ENCODE measurements at places on chromosomes 2 and 18. TPM values are rescaled to one million over a fixed set of nuclear protein-coding genes. Genes with fewer than 3 reads are reported as not detected.

GRCh38 chr2:207254591-207255464 is 89.1 kb upstream of the KLF7 start:
- no peak for DNase-seq

DNA sequence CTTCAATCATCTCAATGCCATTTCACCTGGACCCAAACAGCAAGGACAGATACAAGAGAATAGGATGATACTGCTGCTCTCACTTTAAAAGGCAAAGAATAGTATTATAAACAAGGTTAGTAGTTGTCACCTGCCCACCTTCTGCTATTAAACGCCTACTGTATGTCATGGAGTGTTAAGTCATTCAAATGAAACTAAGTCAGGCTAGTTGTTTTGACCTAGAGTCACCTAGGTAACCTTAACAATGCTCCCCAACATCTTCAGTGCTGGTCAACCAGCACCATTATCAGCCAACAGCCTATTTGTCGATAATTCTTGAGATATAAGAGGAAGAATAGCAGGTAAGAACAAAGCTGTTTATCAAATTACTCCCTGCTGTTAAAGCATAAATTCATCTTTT is 39.2 kb downstream of the TRIP12 start:
- DNase-seq = no peak

DNA sequence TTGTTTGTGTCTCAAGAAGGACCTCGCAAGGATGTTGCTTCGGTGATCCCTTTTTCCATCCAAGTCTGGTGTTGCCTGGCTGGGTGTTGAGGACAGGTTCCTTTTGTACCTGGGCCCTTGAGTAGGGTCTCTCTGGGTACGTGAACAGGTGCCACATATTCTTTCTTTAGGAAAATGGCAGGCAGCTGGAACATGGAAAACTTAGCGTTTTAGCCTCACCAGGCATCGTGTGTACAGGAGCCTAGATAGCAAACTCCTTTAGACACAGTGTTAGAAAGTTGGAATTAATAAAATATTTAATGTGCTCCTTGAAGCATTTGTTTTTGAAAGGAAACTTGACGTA is 54.3 kb upstream of the RBM44 start:
- no peak for DNase-seq

DNA sequence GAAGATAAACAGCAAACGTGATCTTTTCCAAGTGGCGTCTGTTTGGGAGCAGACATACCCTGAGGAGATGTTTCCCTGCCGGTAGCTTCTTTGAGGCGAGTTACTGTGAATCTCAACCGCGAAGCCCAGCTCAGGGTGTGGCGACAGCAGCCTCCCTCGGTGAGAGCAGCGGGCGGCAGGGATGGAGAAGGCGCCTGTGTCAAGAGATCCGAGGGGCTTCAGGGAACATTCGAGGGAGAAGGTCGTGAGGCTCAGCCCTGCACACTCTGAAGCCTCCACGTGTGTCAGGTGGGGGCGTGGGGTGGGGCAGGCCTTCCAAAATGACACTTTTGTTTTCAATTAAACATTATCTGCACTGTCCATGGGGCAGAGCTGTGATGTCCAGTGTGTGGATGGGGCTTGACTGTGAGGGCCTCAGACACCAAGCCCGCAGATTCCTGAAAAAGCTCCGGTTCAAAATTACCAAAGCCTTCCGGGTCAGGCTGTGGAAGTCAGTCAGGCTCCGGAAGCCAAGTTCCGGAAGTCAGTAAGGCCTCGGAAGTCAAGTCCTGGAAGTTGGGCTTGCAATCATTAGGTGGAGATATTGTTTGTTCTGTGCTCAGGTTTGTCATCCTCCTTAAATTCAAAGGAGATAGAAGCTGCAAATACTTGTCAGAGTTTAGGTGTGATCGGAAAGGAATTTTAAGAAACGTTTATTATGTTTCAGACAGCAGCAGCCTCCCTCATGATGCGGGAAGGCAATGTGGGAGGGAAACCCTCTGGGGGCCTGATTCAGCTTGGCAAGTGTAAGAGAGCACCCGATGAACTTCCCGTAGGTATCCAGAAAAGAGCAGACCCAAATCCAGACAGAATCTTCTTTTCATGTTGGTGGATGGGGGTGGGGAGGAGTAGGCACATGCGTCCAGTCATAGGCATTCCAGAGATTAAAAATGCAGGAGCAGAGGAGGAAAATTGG is 20.7 kb downstream of the SMIM21 start:
- DNase-seq = no peak

GPR55 gene
- 0.79 TPM for total RNA-seq

- DNase-seq = no peak
Observed at GRCh38 chr2:104856086-104856972, 2.4 kb downstream of the POU3F3 start.

ALPG gene
- total RNA-seq = not detected

DNA sequence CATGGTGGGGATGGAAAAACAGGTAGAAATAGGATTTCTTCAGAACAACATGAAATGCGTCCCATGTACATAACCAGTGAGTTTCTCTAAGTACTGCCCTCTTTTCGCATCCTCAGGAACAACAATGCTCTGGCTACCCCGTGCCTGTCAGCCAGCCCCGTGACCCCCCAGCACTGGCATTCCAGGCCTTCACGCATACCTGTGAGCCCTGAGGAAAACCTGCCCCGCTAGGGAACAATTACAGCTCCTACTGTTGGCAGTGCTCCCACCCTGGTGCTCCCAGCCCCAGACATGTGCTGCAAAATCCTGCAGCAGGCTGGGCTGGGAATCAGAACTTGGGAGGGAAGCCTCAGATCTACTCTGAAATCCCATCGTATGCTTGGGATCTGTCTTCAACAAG is 9.1 kb downstream of the SMAD7 start:
- DNase-seq = no peak

- DNase-seq = no peak
Observed at GRCh38 chr2:2575181-2575577, 244.1 kb upstream of the MYT1L start.

RGPD3 gene
- 2.1 TPM for total RNA-seq

DNA sequence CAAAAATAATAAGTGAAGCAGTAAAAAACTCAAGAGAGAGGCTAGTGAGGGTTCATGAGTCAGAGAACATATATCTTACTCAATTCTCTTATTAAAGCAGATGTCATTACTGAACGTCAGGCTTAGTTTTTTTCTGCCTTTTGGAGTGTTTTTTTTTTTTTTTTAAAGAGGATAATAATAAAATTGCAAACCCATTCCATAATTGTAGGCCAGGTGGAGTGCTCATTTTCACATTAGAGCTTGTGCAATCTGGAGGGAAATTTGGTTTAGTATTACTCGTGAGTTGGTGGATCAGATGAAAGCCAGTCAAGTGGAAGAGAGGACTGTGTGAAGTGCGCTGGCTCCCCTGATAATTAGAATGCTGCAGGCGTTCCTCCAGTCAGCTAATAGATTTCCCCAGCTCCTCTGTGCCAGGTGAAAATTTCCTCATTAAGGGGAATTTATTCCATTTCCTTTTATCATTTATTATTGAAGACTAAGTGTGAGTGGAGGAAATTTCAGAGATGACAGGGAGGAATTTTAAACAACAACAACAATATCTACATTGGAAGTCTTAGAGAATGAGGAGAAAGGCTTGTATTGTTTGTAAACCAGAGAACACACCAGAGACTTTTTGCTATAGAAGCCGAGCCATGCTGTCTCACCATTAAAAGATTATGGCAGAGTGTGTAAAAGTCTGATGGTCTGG is 74.6 kb downstream of the CPS1 start:
- DNase-seq = no peak

GRCh38 chr2:32836933-32837332 is 109.8 kb upstream of the LTBP1 start:
- no peak for DNase-seq

SCN3A gene
- total RNA-seq = 0.49 TPM

POTEJ gene
- not detected for total RNA-seq

KCNG2 gene
- total RNA-seq = 0.54 TPM

DNA sequence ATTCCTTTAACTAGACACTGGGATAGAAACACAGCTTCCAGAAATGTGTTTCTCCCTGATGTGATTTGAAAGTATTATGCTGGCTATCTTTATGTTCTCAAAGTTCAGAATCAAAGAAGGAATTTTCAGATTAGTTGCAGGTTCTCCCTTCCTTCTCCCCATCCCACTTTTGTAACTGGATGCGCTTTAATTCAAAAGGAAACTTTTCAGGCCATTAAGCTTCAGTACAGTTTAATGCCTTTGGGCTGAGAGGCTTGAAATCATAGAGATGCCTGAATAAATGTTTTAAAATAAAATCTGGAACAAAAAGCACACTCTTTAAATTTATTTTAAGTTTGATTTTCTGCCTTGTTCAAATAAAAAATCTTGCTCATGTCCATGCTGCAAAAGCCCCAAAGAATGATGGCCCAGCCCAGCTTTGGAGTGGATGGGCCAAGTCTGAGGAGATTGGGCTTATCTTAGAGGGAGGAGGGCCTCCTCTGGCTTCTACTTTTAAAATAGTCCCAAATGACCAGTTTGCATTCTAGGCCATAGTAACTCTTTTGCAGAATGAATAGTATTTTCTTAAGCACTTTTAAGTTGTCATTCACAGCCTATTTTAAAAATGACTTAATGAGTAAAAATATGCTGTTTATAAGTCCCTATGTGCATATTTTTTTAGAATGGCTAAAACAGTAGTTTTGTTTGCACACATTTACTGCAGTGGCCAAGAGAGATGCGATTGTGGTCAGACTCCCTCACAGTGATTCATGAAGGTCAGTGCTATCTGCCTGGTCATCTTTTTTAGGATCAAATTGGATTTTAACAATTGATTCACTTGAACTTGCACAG is 129.2 kb downstream of the MTX2 start:
- DNase-seq = no peak

POTEC gene
- not detected for total RNA-seq

DNA sequence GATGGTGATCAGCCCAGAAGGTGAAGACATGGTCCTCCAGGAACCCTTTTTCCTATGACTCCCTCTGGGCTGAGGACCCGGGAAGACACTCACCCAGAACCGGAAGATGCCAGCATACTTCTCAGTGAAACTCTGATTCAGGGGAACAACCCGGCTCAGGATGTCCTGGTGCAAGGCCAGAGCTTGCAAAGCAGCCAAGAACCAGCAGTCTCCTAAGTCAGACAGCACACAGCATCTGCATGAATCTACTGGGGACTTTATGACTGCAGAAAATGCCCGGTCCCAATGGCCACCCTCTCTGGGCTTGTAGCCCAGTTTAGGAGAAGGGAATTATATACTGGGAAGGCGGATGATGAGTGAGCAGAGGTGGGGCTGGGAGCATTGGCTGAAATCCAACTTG is 15.3 kb downstream of the CAPN14 start:
- no peak for DNase-seq

AKAIN1 gene
- total RNA-seq = not detected

DNA sequence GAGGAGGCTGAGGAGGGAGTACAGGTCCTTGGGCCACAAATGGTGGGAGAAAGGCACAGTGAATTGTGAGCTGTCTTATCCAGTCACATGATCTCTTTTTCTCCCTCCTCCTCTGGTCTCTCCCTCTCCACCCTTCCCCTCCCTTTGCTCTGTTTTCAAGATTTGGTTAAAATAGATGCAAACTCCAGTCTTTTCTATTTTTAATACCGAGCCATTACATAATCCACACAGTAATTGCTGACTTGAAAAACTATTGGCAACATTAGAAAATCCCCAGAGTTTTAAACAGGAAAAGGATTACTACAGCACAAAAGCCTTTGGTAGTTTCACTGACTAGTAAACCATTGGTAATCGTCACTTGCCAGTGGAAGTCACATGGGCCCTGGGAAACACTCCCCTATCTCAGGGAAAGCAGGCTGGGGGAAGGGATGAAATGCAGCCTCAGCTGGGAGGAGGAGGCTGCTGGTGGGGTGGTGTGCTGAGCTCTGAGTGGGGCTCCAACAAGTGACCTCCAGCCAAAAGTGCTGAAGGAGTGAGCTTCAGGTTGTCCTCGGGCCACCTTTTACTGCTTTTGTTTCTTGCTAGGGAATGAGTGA is 57.4 kb upstream of the PCBP1 start:
- DNase-seq = no peak

DNA sequence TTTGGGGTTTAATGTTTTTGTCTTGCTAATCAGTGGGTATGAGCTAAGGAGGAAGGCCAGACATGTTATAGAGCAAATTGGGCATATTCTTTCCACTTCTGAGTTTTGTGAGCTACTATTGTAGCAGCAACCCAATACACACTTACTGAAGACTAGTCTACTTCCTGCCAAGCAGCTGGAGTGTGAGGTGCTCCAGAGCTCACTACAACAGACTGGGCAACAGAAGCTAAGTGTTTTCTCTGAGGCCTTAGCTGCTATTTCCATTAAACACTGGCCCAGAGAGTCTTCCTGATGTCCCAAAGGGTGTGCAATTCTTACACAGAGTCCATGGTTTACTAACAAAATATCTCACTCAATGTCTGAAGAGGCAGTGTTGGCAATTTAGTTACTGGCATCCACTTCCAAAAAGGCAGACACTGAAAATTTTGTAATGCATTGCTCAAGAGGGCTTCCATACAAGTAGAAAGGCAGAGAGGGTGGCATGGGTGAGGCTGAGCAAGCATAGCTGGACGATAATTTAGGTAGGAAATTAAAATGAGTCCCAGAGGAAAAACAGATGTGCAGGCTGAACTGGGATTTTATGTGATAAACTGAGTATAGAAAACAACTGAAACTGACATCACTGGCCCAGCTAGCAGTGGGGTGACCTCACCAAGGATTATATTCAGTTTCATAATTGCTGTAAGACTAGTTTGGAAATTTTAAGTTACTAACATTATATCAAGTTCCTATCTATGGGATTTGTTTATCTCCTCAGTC is 68.6 kb downstream of the ZC3H6 start:
- DNase-seq = no peak

- DNase-seq = no peak
Observed at GRCh38 chr2:146544701-146545100, 1300.1 kb upstream of the ACVR2A start.

GRCh38 chr2:174436351-174436750 is 40.8 kb downstream of the SCRN3 start:
- no peak for DNase-seq

GRCh38 chr2:108910011-108910431 is 79.0 kb downstream of the EDAR start:
- DNase-seq = no peak

CIB4 gene
- not detected for total RNA-seq

GRCh38 chr2:5482929-5483331 is 209.3 kb upstream of the SOX11 start:
- DNase-seq = no peak

ALKAL2 gene
- total RNA-seq = 25.2 TPM

- DNase-seq = no peak
Observed at GRCh38 chr2:58649756-58650155, 408.6 kb upstream of the FANCL start.

DNA sequence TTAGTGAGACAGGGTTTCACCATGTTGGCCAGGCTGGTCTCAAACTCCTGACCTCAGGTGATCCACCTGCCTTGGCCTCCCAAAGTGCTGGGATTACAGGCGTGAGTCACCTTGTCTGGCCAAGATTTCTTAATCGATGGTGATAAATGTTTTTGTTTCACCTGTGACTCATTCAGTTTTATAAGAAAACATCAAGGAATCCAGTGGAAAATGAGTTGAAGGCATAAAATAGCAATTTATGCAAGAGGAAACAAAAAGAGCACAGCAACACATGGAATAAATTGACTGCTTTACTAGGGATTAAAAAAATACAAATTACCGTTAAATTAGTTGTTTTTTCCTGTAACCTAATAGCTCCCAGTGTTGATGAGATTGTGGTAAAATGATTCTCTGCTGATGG is 80.2 kb downstream of the CDK15 start:
- no peak for DNase-seq

DYNAP gene
- total RNA-seq = not detected

SIX3 gene
- total RNA-seq = not detected

Measured in upper lobe of left lung (tissue), 6 donors.